ENCODE measurements at places on chromosomes 5 and 9.

DNA sequence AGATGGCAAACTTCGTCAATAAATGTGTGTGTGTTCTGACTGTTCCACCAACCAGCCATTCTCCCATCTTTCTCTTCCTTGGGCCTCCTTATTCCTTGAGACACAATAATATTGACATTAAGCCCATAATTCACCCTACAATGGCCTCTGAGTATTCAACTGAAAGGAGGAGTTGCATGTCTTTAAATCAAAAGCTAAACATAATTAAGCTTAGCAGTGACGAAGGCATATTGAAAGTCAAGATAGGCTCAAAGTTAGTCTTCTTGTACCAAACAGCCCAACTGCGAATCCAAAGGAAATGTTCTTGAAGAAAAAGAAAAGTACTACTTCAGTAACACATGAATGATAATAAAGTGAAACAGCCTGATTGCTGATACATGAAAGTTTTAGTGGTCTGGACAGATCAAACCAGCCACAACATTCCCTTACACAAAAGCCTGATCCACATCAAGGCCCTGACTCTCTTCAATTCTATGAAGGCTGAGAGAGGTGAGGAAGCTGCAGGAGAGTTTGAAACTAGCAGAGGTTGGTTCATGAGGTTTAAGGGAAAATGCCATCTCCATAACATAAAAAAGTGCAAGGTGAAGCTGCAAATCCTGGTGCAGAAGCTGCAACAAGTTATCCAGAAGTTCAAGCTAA lies 81.4 kb downstream of the DENND1A start:
- DNase-seq = no peak

- DNase-seq = no peak
Observed at GRCh38 chr5:132181011-132181629, 46.5 kb downstream of the P4HA2 start.

DNA sequence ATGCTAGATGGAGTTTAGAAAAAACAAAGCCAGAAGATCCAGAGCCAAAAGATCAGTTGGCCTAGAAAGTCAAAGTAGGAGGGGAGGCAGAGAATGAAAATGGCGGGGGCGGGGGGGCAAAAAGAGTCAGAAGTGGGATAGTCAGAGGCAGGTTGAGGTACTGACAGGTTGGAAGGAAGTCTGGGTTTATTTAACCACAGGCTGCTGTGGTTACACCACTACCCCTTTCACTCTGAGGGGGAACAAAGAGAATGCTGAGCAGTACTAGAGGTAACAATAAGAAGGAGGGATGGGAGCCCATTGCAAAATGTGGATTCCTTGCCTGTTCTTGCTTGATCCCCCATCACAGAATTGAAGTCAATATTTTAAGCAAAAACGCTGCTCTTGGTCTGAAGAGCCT lies 111.8 kb downstream of the CAVIN4 start:
- no peak for DNase-seq

GRCh38 chr5:109281136-109281690 lies 128.6 kb downstream of the PJA2 start:
- DNase-seq = no peak

DNA sequence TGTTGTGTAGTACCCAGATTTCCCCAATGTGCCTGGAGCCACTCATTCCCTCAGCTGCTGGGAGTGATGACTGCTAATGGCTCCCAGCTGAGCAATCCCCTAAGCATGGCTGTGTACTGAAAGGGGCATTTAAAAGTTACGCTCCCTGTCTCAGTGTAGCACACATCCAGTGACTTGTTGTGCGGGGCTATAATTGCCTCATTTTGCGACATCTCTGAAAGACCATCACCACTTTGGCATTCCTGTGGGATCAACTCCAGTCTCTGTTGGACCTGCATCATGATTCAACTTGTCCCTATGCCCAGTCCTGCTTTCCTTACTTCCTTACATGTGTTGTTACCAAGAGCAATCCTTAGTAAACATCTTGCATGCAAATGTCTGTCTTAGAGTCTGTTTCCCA lies 201.2 kb upstream of the MPDZ start:
- no peak for DNase-seq

GRCh38 chr5:54176066-54176830 lies 134.1 kb downstream of the ARL15 start:
- DNase-seq = no peak

DNA sequence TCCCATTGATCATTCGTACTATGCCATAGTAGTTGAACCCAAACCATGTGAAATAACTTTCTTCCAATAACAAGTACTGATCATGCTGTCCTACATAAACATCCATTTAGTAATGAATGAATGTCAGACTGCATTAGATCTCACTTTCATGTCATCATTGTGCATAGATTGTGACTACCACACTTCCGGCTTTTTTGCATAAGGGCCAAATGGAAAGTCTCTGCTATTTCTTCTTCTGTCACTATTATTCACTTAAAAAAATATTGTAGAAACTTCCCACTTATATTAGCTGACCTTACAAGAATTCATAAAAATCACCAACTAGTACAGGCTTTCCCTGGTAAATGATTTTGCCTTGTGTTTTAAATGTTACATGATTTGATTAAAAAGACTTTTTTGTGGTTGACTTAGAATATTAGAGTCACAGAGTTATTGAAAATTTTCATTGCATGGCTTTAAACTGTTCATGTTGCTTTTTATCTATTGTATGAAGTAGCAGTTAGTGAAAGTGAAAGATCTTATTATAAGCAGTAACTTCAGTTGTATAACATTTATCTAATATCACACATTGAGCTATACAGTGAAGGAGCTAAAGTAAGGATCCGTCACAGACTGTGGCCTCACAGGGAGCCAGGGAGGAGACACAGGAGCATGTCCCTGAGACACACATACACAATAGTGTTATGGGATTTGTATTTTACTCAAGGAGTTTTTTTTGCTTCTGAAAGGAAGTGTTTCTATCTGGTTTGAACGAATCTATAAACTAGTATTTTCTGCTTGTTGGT lies 33.9 kb downstream of the LMNB1 start:
- no peak for DNase-seq

DNA sequence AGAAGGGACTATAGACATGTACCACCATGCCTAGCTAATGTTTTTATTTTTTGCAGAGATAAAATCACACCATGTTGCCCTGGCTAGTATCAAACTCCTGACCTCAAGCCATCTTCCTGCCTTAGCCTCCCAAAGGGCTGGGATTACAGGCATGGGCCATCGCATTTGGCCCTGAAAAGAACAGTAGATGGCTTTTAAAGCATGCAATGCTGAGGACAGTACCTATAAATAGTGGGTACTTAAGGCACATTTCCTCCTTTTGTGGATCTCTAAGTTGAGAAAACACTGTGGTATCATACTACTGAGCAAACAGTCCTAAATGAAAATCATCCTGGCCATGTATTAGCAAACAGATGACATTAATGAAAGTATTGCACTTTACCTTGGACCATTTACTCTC lies 119.4 kb downstream of the TTC39B start:
- no peak for DNase-seq

GRCh38 chr5:113989913-113990305 lies 372.0 kb upstream of the KCNN2 start:
- no peak for DNase-seq

GRCh38 chr5:79754865-79755555 lies 65.4 kb downstream of the CMYA5 start:
- no peak for DNase-seq

DNA sequence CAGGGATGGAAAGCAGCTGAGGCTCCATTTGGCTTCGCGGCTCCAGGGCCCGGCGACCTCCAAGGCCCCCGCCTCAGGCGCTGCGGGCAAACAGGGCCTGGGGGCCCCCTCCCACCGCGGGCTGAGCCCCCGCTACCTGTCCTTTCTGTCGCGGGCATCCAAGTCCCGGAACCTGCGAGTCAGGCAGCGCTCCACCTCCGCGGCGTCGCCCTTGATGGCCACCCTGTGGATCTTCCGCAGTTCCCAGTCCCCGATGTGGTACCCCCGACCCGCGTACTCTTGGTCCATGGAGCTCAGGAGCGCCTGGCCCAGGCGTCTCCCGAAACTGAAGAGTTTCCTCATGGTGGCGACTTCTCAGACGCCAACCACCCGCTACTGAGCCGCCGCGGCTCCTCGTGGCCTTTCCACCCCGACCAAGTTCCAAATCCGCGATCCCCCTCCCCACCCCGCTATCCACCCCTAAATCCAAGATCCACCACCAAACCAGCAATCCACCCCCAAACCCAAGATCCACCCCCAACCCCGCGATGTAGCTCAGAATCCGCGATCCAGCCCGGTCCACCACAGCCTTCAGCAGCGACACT lies 86.5 kb upstream of the CCDC180 start:
- no peak for DNase-seq

DNA sequence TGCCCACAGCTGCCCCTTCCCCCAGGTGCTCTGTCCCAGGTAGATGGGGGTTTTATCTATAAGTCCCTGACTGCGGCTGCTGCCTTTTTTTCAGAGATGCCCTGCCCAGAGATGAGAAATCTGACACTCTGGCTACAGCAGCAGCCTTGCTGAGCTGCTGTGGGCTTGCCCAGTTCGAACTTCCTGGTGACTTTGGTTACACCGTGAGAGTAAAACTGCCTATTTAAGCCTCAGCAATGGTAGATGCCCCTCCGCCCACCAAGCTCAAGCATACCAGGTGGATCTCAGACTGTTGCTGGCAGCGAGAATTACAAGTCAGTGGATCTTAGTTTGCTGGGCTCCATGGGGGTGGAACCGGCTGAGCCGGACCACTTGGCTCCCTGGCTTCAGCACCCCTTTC lies 56.8 kb downstream of the MINAR2 start:
- no peak for DNase-seq

GRCh38 chr9:93398471-93398870 lies 53.0 kb upstream of the FAM120A start:
- DNase-seq = no peak
